ENCODE measurements at places on chromosomes 3 and 15.

- DNase-seq, result no peak
Observed at GRCh38 chr3:183489455-183490210, 61.2 kb upstream of the MCF2L2 start.

DNA sequence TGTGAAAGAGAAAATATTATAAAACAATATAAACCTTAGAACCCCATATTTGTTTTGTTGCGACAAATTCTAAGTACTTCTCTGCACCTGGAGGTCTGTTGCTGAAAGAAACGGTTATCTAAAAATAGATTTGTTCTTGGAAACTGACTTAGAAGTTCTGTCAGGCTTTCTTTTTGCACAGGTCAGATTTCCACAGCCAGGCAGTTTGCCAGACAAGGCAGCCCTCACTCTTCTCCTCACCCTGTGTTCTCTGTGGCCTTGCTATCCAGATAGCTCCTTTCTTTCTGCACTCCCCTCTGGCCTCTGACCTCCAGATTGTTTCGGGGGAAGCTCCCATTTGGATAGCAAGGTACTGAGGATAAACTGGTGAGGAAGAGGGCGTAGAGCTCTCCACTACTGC is 413.3 kb upstream of the ONECUT1 start:
- DNase-seq, result no peak

DNA sequence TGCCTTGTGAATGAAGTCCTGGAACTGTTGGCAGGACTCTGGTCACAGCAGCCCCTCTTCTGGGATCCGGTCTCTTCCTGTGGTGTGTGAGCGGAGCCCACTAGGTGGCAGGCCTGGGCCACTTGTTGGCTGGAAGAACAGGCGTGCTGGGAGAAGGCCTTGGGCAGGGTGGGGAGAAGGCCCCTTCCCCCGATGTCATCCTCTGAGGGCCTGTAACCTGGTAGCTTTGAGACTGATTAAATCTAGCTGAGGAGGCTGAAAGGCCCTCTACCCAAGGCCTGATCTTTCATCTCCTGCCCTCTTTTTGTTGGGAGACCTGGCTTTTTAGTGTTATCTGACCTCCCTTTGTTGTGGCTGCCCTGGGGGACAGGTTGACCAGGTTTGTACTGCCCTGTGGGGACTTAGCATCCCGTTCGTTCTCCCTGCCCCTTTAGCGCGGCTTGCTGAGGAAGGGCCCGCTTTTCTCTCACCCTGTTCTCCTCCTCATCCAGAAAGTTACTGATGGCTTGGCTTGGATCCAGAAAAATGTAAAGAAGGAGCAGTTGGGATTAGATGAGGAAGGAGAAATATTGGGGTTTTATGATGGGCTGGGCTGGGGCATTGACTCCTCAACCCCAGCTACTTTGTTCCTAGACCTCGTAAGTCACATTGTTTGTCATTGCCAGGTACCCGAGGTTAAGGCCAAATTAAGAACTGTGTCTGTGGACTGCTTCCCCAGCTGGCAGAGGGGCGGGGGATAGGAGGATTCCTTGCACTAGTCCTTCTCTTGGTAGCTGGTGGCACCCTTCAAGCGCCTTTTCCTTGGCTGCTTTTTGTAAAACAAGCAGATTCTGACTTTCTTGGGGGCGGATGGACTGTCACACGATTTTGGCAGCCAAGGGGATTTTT is 48.5 kb downstream of the CHCHD6 start:
- DNase-seq, result peak; percentile 18

DNA sequence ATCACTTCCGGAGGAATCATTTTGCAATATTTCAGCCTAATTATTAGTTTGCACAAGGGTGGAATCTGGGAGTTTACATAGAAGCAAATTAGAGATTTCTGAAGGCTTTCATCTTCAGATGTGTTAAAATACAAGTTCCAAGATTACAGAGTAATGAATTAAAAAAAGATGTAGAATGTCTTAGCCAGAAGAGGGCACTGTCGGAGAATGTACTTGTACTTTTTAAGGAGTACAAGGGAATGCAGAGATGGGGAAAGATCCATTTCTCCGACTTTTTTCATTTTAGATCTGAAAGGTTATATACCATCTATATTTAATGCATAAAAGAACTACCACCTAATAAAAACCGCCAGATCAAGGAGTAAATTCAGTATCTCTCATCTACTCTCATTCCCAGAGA is 43.1 kb upstream of the WDR5B start:
- no peak for DNase-seq

- DNase-seq, result no peak
Observed at GRCh38 chr3:195847055-195847950, 35.6 kb upstream of the MUC4 start.

DNA sequence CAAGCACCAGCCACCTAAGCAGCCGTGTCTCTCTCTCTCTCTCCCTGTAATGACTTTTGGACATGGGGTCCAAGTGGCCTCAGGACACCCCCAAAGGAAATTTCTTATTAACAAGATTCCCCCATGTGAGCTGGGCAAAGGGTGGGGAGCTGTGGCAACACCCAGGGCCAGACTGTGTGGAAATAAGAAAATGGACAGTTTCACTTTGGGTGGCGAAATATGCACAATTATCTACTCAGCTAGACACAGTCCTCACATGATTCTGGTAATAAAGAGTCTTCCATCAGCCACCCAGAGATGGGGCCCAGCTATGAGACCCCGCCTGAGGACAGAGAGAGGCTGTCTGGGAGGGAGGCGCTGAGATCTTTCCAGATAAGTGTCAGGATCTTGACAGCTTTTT is 96.8 kb upstream of the TPM1 start:
- no peak for DNase-seq

DNA sequence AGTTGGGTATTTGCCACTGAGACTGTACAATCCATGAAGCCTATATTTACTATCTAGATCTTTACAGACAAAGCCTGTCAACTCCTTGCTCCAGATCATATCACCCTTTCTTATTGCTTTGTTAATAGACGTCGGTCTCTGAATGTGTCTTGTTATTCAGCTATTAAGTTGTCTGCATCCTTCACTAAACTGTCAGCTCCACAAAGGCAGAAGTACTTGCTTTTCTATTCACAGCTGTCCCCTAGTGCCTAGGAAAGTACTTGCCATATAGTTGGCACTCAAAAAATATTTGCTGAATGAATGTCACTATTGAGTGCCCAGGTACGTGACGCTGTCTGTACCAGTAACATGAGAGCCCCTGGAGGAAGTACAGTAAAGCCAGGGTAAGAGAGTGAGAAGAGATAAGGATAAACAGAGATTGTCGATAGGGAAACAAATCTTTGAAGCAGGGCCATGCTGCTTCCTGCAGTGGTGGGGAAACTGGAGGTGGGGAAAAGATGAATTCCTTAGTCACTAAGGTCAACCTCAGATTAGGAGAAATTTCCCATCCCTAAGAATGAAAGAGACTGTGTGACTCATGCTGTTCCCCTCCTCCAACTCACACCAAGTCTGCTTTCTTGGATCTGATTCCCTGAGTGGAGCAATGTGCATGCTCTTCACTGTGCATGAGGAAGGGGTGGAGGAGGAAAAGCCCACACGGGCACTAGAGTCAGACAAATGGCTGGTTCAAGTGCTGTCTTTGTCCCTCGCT is 36.3 kb downstream of the PRICKLE2 start:
- DNase-seq, result no peak

DNA sequence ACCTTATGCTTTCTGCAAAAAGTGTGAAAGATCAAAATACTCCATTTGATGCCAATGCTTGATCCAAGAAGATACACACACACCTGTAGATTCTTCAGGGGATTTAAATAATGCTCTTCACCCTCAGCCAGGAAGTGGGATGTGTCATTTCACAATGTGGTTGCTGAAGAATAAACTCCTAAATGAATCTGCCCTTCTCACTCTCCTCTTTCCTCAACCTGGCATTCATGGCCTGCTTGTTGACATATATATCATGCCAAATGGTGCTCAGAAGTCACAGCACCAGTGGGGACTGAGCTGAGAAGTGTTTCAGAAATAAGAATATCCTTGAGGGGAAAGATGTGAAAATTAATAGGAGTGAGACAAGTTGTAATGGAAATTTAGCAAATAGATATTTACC is 146.6 kb upstream of the ARHGEF26 start:
- DNase-seq, result no peak

- no peak for DNase-seq
Observed at GRCh38 chr15:95709959-95710695, 620.4 kb upstream of the NR2F2 start.

DNA sequence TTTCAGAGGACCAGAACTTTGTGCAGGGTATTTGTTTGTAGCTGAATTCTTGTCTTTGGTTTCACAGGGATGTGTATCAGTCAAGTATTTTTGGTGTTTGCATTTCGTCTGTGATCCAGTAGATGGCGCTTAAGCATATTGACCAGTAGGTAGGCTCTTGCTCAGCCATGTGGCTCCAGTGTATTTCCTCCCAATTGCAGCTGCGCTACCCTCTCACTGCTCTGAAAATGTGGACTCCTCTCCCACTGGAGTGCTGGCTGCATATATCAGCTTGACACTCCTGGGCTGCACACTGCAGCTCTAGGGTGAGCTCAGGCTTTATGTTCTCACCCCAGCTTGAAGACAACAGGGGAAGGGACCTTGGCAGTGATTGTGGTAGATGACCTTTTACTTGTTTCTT is 1264.3 kb upstream of the ALCAM start:
- no peak for DNase-seq

GRCh38 chr3:134251731-134252391 is 1.2 kb upstream of the RYK start:
- DNase-seq, result no peak

GRCh38 chr3:121431726-121432517 is 113.9 kb downstream of the POLQ start:
- peak; percentile 11 for DNase-seq
